ENCODE measurements at places on chromosomes 7 and 10.

DNA sequence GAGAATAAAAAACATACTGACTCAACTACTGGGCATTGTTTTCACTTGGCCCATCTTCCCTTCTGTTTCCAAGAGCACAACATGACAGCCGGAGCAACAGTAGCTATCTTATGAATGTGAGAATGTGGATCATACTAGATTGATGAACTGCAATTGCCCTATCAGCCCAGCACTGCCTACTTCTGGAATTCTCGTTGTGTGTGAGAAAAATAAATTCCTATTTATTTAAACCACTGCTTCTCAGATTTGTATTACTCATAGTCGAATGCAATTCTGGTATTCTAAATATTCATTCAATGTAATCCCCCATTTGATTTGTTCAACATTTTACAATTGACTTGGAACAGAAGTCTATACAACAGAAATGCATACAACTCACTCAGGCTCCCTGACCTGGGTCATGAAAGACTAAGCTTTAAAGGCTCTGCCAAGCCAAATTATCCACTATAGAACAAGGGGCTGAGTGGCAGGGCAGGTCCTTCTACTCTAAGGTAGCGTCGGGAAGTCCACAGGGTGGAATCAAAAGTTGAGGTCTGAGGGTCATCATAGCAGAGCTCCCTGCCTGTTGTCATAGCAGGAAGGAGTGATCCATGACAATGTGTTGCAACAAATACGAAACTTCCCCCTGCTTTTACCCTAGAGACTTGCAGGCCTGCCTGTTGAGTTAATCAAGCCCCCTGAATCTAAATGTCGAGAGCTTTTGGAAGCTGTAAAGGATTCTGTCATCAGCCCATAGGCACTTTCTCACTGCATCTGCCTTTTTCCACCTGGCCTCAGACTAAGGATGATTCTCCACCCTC is 12.4 kb upstream of the JAZF1 start:
- DNase-seq, result no peak

GRCh38 chr10:66983475-66983818 is 57.6 kb downstream of the LRRTM3 start:
- DNase-seq, result no peak

- DNase-seq, result no peak
These were observed 282.3 kb downstream of the USP6NL start for GRCh38 chr10:11329062-11329673.

DNA sequence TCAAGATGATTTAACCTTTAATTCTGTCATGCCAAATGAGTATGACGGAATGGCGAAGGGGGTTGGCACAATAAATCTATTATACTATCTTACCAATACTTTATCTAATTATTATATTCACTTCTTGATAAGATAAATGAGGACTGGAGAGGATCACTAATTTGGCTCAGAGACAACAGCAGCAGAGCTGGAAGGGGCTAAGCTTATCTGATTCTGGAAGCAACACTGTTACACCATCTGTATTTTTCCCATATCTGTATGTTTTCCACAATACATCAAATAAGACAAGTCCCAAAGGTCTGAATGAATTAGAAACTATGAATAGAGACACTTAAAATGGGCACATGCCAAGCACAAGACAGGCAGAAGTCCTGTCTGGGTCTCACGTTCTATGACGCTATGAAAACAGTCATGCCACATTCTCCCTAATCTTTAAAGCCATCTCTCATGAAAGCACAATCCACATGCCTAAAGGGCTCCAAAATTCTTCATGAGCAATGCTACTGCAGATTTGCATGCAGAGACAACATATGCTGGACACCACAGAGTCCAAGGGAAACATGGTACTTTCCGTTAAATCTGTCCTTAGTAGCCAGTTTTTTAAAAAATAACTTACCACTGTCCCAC is 88.3 kb downstream of the SLC25A13 start:
- DNase-seq, result no peak

DNA sequence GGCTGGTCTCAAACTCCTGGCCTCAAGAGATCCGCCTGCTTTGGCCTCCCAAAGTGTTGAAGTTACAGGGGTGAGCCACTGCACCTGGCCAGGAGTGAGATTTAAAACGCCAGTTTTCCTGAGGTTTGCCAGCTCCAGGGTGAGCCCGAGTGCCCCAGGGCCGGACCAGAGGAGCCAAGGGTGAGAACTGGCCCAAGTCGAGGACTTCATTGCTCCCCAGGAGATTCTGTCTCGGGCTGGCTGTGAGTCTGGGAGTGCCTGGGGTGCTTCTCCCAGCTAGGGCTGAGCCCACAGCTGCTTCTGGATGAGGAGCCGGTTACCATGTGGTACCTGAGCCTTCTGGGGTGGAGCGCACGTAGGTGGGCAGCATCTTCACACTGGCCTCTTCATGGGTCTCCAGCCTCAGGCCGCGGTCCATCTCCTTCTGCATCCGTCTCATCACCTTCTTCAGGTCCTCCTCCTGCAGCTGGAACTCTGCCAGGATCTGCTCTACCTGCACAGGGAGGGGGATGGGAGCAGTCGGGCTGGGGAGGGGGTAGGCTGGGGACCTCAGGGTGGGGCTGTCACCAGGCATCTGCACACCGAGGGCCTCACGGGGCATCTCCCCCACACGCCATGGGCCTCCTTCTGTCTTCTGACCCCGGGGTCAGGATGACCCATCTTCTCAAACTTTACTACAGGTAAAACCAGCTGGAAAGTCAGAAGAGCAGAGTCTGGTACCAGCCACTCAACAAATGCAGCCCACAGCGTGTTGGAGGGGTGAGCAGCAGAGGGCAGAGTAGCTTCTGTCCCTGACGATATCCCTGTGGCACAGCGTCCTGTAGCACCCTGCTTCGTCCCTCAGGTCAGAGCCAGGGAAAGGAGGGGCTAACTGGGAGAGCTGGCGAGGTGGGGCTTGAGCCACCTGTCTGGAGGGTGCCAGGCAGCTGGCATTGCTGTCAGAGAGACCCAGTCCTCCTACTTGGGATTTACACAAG is 12.1 kb upstream of the MYL7 start:
- DNase-seq, result no peak
